ENCODE measurements at places on chromosomes 12 and 14.

DNA sequence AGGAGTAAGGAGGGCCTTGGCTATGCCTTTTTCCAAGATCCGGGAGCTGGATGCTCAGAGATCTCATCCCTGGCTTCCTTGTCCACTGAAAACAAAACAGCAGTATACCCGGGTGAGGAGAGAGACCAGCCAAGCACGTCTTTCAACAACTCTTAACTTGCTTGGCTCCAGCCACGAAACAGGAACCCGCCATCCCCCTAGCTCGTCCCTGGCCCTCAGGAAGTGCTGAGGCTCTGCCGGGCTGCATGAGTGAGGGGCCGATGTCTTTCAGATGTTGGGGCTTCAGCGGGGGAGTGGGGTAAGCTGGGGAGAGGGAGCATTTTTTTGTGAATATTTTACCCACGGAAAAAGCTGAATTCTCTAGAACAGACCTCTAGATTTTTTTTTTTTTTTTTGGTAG is 231.1 kb downstream of the CACNA1C start:
- DNase-seq: no peak

GRCh38 chr12:27865421-27865820 is 85.4 kb upstream of the MANSC4 start:
- DNase-seq: no peak

- DNase-seq: no peak
Observed at GRCh38 chr14:45211295-45211694, 41.7 kb downstream of the MIS18BP1 start.

DNA sequence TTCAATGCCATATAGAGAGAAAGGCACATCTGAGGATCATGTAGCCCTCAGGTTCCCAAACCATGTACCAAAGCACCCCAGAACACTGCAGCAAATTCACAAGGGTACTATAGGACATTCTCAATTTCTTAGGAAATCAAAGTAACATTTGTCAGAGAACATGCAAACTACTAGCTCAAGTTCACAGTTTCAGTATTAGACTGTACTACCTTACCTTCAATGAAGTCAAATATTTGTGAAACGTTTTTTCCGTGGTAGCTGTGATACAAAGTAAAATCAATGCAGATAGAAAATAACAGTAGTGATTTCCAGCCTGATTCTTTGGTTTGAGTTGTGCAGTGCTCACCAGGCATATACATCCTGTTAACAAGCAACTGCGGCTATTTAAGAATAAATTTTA is 197.1 kb downstream of the MED13L start:
- DNase-seq: no peak

DNA sequence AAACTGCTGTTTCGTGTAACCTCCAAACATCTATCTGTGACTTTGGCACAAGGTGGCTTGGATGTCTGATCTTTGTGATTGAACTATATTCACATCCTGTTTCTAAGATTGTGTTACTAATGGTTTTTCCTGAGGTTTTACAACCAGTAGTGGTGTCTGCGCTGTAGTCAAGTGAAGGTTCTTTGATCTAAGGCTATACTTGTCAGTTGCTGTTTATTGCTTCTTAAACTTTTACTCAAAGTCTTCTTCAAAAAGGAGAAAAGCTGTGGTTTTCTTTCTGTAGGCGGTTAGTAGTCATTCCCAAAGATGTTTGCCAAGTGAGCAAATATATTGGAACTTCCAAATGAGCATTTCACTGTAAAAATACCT is 12.3 kb upstream of the CALM1 start:
- no peak for DNase-seq

- DNase-seq: no peak
Observed at GRCh38 chr12:124509676-124510300, 57.6 kb downstream of the NCOR2 start.

GRCh38 chr12:7100239-7100638 is 8.0 kb upstream of the C1R start:
- no peak for DNase-seq

GRCh38 chr12:29763301-29763683 is 20.4 kb downstream of the TMTC1 start:
- no peak for DNase-seq

GRCh38 chr12:62847709-62848108 is 87.2 kb downstream of the PPM1H start:
- DNase-seq: no peak

DNA sequence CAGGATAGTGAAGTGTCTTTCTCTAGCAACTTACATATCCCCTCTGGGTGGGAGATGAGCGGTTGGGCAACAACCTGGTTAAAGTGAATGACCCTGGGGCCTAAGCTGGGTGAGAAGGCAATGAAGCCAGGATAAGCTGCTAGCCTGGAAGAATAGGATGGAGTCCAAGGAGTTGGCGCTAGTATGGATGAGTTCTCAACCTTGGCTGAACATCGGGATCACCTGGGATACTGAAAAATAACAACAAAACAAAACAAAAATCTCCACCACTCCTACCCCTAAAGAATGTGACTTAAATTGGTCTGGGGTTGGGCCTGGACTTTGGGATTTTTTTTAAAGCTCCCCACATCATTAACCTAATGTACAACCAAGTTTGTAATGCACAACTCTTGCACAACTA is 4.8 kb upstream of the RPS6KA5 start:
- DNase-seq: no peak

DNA sequence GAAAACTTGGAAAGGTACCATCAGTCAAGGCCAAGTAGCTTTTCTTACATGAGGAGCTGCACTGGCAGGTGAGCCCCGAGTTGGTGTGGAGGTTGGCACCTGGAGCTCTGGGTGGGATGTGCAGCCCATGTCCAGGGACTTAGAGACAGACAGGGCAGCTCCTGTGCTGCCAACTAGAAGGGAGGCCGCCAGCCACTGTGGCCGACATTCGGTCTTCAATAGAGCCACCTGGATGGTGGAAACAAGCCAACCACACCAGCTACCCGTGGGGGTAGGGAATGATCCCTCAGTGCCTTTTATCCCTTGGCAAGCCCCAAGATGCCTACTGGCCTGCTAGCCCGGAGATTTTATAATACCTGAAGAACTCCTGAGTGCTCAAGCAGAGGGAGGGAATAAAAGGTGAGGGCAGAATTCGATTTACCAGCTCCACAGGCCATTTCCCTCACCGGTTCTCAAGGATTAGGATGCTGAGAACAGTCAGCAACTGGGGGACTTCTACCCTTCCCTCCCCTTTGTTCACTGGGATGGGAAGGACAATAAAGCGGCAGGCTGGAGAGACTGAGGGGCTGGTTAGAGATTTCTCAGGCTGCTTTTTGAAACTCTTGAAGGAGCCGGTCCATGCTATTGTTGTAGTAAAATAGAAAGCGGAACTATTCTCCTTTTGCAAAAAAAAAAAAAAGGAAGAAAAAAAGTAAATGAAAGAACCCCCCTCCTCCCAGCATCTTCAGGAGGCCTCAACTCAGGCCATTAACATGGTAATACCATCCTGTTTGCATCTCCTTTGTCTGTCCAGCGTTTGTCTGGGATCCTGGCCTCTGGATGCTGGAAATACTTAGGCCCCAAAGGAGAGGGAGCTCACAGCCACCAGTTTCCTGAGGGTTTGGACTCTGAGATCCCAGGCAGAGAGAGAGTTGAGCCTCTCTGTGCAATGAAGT is 321.6 kb downstream of the ZFP36L1 start:
- no peak for DNase-seq

DNA sequence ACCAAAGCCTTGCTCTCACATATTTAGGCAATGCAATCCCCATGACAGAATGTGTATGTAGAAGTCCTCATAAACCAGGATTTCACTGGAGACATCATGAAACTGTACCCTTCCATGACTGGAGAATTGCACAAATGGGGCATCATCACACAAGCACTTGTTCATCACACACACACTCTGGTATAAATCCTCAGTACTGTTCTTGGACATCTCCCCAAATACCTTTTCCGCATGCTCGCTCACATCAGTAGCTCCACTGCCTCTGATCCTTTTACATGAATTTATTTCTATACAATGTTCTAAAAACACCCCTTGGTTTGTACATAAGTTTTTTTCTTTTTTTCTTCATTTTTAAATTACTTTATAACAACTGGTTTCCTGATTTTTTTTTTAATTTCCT is 3.3 kb upstream of the ING4 start:
- no peak for DNase-seq
